Activated CD4-positive, alpha-beta T cell treated with anti-CD3 and anti-CD28 coated beads, Interleukin-2, amount 10 ng/mL, durations not matched to agents 7 days and 5 days (primary cell): ENCODE measurements at places on chromosomes 11 and 22.

DNA sequence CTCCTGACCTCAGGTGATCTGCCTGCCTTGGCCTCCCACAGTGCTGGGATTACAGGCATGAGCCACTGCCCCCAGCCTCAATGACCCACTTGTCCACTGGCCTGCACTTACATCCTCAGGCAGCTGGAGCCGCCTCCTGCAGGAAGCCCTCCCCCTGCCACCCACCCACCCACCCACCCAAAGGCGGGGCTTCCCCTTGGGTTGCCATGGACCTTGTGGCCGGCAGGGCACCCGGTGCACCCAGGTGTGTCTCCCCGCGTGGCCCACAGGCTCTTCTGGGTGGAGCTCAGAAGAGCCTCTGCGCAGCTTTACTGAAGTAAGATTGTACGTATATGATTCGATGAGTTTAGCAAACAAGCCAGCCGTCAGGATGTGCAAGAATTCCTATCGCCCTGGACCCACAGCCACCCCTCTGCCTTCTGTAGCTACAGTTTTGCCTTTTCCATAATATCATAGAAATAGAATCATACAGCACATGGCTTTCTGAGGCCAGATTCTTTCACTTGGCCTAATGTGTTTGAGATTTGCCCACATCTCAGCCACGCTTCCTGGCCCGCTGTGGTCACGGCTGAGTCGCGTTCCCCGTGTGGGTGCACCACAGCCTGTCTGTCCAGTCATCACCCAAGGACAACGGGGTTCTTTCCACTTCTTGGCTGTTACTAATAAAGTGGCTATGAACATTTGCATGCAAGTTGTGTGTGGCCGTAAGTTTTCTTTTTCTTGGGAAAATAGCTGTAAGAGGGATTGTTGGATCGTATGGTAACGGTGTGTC is 5.3 kb upstream of the BRSK2 start:
- DNase-seq: no peak

DNA sequence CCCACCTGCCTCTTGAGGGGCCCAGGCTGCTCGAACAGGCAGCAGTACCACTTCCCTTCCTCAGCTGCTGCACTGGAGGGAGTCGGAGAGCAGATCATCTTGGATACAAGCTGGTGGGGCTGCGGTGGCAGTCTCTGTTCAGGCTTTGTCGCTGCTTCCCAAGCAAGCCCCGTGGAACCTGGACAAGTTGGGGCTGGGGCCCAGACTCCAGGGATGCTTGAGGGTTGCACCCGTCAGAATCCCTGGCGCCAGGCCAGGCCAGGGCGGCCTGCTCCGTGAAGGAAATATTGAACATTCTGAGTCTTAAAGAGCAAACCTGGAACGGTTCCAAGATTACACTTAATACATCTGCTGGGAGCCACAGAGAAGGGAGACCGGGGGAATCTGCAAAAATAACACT is 310.1 kb upstream of the SORL1-AS1 start:
- no peak for DNase-seq

- DNase-seq: peak; percentile 70
These were observed 2.1 kb downstream of the KMT2A start for GRCh38 chr11:118438314-118438931.

- no peak for DNase-seq
These were observed 85.5 kb downstream of the ENTHD1 start for GRCh38 chr22:39808081-39808480.

GRCh38 chr11:48029681-48030290 is 49.4 kb downstream of the PTPRJ start:
- no peak for DNase-seq

GRCh38 chr11:16606784-16607674 is 131.4 kb upstream of the C11orf58 start:
- DNase-seq: no peak

- no peak for DNase-seq
These were observed 113.0 kb downstream of the NTM start for GRCh38 chr11:131483453-131483852.

GRCh38 chr11:134228625-134229024 is 4.2 kb downstream of the VPS26B start:
- DNase-seq: peak; percentile 51

DNA sequence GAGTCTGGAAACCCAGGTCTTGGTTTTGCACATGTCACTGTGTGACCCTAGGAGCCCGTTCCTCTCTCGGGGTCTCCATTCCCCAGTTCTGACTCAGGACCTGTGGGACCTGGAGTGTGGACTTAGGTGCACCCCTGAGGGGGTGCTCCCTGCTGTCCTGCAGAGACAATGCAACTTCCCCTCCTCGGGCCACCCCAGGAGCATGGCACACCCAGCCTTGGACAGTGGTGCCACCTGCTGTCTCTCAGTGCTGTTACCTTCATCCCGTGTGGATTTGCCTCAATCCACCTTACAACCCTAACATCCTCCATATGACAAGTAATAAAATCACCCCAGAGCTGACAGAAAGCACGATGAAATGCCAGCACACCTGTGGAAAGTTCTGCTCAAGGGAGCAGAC is 27.5 kb upstream of the CRYBB3 start:
- DNase-seq: peak; percentile 32

GRCh38 chr11:5092821-5093585 is 23.6 kb downstream of the OR52E1 start:
- no peak for DNase-seq

GRCh38 chr11:44361813-44362212 is 51.9 kb upstream of the ALX4 start:
- no peak for DNase-seq

DNA sequence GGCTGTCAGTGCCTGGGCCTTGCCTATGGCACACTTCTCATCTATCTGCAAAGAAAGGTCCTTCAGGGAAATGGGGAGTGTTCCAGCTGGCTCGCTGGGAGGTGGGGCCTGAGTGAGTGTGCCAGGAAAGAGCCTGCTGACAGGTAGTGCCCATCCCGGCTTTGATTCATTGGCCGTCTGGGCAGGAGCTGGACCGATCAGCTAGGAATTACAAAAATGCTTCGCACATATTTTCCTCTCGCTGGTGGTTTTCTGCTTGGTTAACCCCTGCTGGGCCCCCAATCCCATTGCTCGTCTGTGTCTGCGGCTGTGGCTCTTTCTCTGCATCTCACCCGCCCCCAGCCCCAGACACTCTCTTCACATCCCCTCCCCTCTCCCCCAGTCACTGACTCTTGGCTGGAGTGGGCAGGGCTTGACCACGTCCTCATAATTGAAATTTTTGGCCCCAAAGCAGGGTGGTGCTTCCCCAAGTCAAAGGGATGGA is 10.8 kb downstream of the LIF start:
- DNase-seq: no peak

- DNase-seq: no peak
These were observed 45.3 kb upstream of the GALNT18 start for GRCh38 chr11:11667056-11667455.

DNA sequence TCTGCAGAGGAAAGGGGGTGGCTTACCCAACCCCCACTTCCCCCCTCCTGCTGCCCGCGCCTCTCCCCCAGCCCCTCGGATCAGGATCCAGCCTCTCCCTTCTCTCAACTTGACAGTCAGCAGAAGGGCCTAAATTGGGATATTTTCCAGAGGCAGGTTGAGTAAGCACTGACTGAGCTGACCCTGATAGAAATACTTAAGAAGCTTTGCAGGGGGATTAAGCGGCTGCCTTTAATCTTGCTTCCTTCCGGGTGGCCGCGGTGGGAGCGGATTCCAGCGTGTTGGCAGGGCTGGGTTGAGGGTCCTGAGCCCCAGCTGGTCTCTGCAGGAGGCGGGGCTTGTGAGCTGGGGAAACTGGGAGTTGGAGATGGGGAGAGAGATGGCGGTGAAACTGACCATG is 445.2 kb downstream of the NTM start:
- DNase-seq: no peak

DNA sequence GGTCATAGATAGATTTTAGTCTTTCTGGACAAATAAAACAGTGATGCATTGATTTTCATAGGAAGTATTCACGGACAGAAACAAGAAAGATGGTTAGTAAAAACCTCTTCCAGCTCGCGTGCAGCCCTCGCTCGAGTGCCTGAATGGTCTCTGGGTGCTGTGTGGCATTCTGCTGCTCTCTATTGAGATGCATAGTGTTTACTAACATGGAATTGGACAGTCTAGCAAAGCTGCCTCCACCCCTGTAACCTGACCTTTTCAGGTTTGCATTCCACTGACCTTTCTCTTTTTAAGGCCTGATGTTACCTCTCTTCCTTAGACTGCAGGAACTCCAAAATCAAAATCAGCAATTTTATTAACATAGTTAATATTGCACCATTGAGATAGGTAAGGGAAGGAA is 643.4 kb downstream of the JRKL start:
- DNase-seq: no peak

DNA sequence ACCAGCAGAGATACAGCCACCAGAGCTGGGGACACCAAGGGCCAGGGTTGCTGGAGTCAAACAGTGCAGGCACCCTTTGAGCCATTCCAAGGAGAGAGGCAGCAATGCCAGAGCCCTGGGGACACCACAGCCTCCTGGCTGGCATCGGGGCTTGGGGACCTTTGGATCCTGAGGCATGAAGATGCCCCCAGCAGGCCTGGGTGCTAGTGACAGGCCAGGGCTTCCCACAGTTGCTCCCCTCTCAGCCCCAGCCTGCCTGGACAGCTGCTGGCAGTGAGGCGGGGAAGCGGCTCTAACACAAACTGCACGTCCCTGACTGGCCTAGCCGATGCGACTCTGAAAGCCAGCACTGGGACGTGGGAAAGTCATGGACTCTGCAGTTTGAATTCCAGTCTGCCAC is 2.7 kb downstream of the CD5 start:
- no peak for DNase-seq

GRCh38 chr11:2693271-2694261 is 6.2 kb downstream of the KCNQ1OT1 start:
- DNase-seq: no peak

DNA sequence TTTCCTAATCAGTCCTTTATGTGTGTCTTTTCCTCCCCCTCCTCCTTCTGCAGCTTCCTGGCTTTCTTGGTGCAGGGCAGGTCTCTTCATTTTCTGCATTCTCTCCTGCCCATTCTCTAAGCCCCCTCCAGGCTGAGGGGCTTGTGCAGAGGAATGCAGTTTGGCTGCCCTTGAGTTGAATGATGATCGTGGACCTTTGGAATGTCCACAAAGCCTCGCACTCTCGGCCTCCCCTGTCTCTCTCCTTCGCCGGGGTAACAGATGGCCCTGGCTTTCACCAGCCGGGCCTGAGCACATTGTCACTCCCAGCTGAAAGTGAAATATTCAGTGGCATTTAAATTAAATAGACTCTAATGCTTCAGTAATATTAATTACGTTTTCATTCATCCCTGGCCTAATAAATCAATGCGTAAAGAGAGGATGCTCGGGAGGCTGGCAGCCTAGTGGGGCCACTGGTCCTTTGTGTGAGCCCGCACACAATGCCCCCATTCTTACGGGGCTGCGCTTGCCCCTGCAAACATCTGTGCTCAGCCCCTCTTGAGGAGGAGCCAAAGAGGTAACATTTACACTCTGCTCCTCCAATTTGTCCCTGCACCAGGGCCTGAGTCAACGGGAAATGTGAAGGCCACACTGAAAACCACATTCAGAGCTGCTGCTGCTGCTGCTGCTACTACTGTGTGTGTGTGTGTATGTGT is 64.9 kb upstream of the PAX6 start:
- no peak for DNase-seq

GRCh38 chr22:40542821-40543540 is 93.5 kb downstream of the MRTFA start:
- no peak for DNase-seq

GRCh38 chr11:1563697-1564534 is 8.2 kb downstream of the DUSP8 start:
- no peak for DNase-seq

DNA sequence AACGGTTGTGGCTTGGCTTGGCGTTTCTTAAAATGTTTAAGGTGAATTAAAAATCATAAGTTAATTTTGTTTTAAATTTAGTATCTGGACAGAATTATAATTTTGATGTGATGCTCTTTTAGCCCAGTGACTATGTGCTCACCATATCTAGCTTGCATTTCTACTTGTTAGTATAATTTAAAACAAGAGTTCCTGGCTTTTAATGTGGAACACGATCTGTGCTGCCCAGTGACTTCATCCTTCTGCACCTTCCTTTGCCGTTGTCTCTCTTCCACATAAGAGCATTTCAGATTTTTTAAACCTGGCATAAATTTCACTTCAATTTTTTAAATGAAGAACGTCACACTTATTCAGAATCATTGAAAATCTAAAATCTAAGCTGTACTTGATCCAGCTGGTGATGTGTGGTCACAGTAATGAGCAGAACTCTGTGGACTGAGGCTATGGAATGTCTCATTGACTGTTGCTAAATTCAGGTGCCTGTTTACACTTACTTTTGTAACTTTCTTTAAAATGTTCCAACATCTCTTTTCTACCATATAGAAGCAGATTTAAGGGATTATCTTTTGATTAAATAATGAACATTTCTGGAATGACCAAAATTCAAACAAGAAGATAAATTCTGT is 75.4 kb upstream of the ADSL start:
- no peak for DNase-seq

DNA sequence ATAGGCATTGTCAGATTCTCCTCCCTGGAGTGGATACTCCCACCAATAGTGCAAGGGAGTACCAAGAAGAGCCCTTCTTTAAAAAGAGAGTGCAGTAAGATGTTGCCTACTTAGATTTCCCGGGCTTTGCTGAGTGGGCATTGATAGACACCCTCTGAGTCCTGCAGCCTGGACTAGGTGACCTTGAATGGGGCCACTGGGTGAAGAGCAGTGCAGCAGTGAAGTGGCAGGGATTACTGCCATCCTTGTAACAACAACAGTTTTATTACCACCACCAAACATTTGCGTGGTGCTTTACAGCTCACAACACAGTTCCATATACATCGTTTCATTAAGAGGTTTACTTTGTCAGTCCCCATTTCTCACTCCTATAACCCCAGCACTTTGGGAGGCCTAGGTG is 59.4 kb downstream of the MICAL2 start:
- DNase-seq: no peak

- DNase-seq: peak; percentile 26
These were observed 1.6 kb upstream of the HORMAD2 start for GRCh38 chr22:30078320-30079311.

DNA sequence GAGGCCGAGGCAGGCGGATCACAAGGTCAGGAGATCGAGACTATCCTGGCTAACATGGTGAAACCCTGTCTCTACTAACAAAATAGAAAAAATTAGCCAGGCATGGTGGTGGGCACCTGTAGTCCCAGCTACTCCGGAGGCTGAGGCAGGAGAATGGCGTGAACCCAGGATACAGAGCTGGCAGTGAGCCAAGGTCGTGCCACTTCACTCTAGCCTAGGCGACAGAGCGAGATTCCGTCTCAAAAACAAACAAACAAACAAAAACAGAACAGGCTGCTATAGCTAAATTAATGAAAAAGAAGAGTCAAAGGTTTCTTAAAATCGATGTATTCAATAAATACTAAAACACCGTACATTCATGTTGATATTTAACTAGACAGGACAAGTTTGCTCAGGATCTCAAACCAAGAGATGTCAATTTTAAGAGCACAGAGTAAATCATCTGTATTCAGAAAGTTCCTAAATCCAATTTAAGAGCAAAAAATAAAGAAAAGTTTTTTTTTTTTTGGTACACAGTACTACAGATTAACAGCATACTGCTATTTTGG is 59.9 kb downstream of the NUP98 start:
- DNase-seq: no peak
